Right atrium auricular region (tissue), 2 donors: ENCODE measurements at places on chromosomes 2 and 18. TPM values are rescaled to one million over a fixed set of nuclear protein-coding genes. Genes with fewer than 3 reads are reported as not detected.

DNA sequence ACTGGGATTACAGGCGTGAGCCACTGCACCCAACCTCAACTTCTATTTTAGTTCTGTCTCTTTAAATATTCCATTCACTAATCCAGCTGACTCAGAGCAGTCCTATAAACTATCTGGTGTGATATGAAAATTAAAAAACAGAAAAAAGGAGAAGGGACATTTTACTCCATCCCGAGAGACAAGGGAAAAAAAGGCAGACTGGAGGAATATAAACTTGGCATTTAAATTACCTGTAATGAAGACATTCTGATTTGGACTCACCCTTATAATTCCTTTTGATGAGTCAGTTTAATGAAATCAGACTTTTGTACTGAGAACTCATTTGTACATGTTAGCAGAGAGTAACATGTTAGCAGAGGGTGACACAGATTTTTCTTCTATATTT, 74.8 kb upstream of the RIOK3 start:
- H3K27ac ChIP-seq: peak overlapping the region; percentile 78
- H3K27me3 ChIP-seq: no peaks in the 10 kb centered on the region
- H3K36me3 ChIP-seq: no peaks in the 10 kb centered on the region
- H3K4me1 ChIP-seq: peaks cover 17% of the 10 kb centered on the region
- no peak for DNase-seq

DNA sequence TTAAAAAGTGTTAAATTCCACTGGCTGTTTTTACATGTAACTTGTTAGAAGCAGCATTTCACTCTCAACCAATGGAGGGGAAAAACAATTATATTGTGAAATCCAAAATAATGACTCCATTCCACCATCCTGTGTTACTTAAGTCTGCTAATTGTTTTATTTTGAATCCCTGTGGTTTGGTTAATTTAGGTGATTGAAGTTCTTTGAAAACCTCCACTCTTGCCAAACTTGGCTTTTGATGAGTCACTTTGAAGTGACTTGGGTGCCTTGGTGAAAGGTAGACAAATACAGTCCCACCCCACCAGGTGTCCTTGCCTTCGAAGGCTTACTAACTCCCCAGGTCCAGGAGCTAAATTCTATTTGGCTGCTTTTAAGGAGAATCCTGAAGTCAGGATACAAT, 1303.8 kb upstream of the NRXN1 start:
- H3K27me3 ChIP-seq: no peaks in the 10 kb centered on the region
- no peaks in the 10 kb centered on the region for H3K36me3 ChIP-seq
- no peaks in the 10 kb centered on the region for H3K4me1 ChIP-seq
- no peak overlapping the region for H3K27ac ChIP-seq
- DNase-seq: no peak

DNA sequence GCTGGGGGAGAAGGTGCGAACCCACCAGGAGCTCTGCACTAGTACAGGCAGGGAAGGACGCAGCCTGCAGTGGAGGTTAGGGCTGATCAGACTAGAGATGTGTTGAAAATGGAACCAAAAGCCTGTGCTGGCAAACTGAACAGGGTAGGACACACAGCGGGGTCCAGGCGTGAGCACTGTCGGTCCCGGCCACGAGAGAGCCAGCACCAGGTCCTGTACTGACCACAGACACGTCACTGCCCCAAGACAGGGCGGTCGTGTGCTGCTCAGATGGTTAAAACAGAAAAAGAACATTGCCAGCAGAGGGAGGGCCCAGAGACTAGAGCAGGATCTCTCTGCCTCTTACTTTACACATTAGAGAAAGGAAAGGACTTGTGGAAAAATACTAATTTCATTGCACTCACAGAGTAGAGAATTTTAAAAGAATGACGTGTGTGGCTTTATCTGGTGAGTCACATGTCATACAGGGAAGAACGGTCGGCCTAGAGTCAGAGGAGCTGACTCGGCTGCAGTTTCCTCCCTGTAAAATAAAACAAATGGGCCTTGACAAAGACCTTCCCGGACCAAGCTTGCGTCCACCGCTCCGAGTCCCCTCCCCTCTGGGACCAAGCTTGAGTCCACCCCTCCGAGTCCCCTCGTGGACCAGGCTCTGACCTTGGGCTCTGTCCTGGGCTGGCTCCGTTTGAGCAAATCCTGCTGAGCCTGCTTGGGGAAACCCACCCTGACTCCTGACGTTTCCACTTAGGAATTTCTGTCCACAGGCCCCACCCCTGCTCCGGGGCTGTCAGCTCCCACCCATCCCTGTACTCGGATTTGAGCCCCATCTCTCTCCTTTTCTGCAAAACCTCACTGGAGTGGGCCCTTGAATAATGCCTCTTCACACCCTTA, 16.7 kb upstream of the ADI1 start:
- H3K4me3 ChIP-seq: peak overlapping the region; percentile 43
- H3K4me1 ChIP-seq: no peaks in the 10 kb centered on the region
- no peaks in the 10 kb centered on the region for H3K36me3 ChIP-seq
- peak overlapping the region; percentile 93 for H3K27ac ChIP-seq
- no peaks in the 10 kb centered on the region for H3K27me3 ChIP-seq

GRCh38 chr2:191645434-191646162, 32.3 kb upstream of the NABP1 start:
- no peaks in the 10 kb centered on the region for H3K36me3 ChIP-seq
- no peaks in the 10 kb centered on the region for H3K4me1 ChIP-seq
- no peak for DNase-seq
- H3K27me3 ChIP-seq: no peaks in the 10 kb centered on the region
- H3K27ac ChIP-seq: no peak overlapping the region

- DNase-seq: no peak
- no peaks in the 10 kb centered on the region for H3K36me3 ChIP-seq
- H3K27ac ChIP-seq: no peak overlapping the region
- no peak overlapping the region for H3K4me3 ChIP-seq
- H3K4me1 ChIP-seq: no peaks in the 10 kb centered on the region
These were observed 47.5 kb downstream of the RAB31 start for GRCh38 chr18:9755615-9756014.

DNA sequence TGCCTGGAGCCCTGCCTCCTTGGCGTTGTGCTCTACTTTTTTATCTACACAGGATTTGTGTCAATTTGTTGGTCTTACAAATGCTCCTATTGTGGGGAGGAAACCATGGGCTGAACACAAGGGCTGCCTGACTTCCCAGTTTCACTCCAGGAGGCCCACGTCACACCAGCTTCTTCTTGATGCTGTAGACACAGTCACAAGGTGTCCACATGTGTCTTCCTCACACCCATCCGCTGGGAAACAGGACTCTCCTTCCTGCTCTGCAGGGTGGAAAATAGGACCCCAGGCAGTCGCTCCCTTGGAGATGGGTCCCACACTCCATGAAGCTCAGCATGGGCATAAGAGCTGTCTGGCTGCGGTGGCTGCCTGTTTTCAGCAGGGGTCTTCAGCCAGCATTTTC, 468.2 kb downstream of the EPHA4 start:
- H3K27ac ChIP-seq: peak overlapping the region; percentile 47
- no peak overlapping the region for H3K4me3 ChIP-seq
- no peaks in the 10 kb centered on the region for H3K27me3 ChIP-seq

DNA sequence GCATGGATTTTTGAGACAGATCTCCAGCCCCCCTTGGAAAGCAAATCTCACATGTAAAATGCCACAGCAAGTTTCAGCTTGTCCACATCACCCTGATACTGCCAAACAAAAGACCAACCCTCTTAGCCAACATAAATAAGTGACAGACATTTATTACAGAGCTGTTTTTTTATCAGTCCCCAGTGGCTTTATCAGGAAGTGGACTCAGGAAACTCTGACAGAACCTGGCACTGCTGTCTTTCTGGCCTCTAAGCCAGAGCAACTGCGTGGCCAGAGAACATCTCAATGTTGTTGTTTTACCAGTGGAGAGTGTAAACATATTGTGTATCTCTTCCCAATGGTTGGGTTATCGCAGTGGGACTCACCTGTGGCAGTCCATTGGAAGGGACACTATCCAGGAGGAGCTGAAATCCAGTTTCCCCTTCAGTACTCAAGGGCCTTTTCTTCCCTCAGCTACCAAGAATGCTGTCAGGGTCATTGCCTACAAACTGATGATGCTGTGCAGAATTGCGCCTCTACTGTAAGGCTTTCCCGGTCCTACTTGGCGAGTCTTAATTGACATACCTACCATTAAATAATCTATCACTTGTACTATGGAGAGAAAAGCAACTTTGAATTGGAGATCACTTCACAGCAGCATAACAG, 22.0 kb downstream of the SLC14A1 start:
- no peak overlapping the region for H3K4me3 ChIP-seq
- H3K27me3 ChIP-seq: no peaks in the 10 kb centered on the region
- no peak for DNase-seq
- H3K27ac ChIP-seq: no peak overlapping the region
- H3K4me1 ChIP-seq: no peaks in the 10 kb centered on the region

GRCh38 chr2:143608063-143608423, 478.8 kb downstream of the ARHGAP15 start:
- H3K27ac ChIP-seq: no peak overlapping the region
- H3K4me3 ChIP-seq: no peak overlapping the region
- no peaks in the 10 kb centered on the region for H3K4me1 ChIP-seq

GRCh38 chr18:50138181-50139064, 56.5 kb downstream of the MYO5B start:
- H3K27me3 ChIP-seq: no peaks in the 10 kb centered on the region
- H3K4me3 ChIP-seq: no peak overlapping the region
- no peaks in the 10 kb centered on the region for H3K36me3 ChIP-seq
- H3K27ac ChIP-seq: no peak overlapping the region
- DNase-seq: no peak

GRCh38 chr2:7437716-7438632, 520.8 kb downstream of the RNF144A start:
- no peak for DNase-seq
- H3K4me3 ChIP-seq: no peak overlapping the region
- H3K27me3 ChIP-seq: no peaks in the 10 kb centered on the region
- H3K4me1 ChIP-seq: no peaks in the 10 kb centered on the region
- H3K27ac ChIP-seq: no peak overlapping the region
- H3K36me3 ChIP-seq: no peaks in the 10 kb centered on the region

- peaks cover 5% of the 10 kb centered on the region for H3K36me3 ChIP-seq
- H3K4me3 ChIP-seq: no peak overlapping the region
- H3K4me1 ChIP-seq: peaks cover 36% of the 10 kb centered on the region
- no peaks in the 10 kb centered on the region for H3K27me3 ChIP-seq
These were observed 35.4 kb downstream of the KCNK3 start for GRCh38 chr2:26727641-26728561.

- no peaks in the 10 kb centered on the region for H3K27me3 ChIP-seq
- H3K4me1 ChIP-seq: peaks cover 25% of the 10 kb centered on the region
- H3K36me3 ChIP-seq: no peaks in the 10 kb centered on the region
- DNase-seq: peak; percentile 93
- no peak overlapping the region for H3K4me3 ChIP-seq
These were observed 29.5 kb downstream of the PAX8 start for GRCh38 chr2:113248997-113249770.

DNA sequence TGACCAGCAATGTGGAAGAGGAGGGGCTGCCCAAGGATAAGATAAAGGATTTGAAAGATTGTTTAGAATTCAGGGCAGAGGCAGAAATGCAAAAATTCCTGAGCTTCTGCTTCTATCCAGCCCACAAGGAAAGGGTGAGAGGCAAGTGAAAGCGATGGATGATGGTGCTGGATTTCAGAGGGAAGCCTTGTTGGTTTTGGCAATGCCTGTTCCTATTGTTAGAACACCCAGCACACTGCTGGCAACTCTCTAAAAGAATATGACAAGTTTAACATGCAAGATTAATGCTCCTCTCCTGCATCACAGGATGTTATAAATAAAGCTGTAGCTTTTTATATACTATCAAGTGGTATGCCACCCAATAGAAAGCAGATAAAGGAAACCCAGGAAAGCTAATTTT, 92.6 kb downstream of the ZNF385B start:
- H3K27ac ChIP-seq: peak overlapping the region; percentile 2
- no peak for DNase-seq
- H3K36me3 ChIP-seq: no peaks in the 10 kb centered on the region
- H3K4me3 ChIP-seq: no peak overlapping the region
- H3K27me3 ChIP-seq: no peaks in the 10 kb centered on the region

The SCN2A gene
- total RNA-seq: 1.0 TPM

The BMP10 gene
- total RNA-seq: 1.9 TPM

The DOK6 gene
- total RNA-seq: 2.0 TPM

The TRABD2A gene
- total RNA-seq: 1.2 TPM

The TRIP12 gene
- total RNA-seq: 94.8 TPM

The FSHR gene
- total RNA-seq: 0.28 TPM

The IL1B gene
- total RNA-seq: 2.6 TPM

The POLR1B gene
- 5.7 TPM for total RNA-seq
